Omental fat pad (tissue), 4 donors: ENCODE measurements at places on chromosomes 3 and 15.

- no peak for DNase-seq
Measured at GRCh38 chr3:120678331-120678947, 3.6 kb downstream of the HGD start.

- no peak for DNase-seq
Measured at GRCh38 chr3:196057760-196058331, 24.0 kb downstream of the TFRC start.

- DNase-seq = no peak
Measured at GRCh38 chr3:35658686-35659085, 19.4 kb downstream of the ARPP21 start.

DNA sequence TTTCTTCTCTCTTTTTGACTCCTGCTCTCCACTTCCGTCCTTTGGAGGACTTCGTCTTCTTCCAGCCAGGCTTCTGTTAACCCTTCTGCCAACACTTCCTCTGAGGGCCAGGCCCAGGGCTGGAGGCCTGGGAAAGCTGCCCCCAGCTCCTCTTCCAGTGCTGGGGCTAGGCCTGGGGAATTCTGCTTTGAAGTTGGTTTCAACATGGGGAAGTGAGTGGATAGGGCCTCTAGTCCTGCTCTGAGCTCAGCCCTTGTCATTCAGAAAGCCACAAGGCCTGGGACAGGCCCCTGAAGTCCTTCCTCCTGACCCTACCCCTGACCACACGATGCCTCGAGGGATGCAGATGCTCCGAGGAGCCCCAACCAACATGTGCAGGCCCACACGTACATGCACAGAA lies 53.9 kb upstream of the HERC1 start:
- DNase-seq = no peak

DNA sequence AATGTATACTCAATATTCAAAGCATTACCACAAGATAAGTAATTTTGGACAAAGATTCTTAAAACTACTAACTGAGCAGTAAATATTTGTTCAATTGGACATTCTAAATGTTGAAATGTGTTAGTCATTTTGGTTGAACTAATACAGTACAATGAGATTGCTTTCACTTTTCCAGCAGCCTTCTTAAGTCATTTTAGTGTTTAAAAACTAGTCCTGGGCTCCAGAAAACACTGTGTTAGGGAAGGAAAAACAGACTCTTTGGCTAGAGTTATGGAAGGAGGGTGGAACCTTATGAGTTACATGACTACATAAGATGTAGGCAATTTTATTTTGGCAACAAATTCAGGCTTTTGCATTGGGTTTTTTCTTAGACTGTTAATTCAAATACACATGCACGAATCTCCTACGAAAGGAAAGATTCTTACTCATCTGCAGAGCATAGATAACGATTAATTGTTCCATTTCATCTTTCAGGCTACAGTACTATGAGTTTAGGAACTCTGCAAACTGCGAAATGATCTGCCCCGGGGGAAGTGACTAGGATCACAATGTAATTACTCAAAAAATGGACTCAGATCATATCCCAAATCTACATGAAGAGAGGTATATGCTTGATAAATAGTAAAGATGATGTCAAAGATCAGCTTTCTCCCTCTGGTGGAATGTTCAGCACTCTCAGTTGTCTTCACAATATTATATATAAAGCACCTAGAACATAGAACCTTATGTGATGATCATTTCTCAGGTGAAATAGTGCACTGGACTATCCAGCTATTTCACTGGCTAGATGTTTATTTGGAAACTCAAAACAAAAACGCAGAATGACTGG lies 492.8 kb upstream of the MDFIC2 start:
- no peak for DNase-seq

GRCh38 chr3:107368654-107369398 lies 8.4 kb upstream of the CCDC54 start:
- no peak for DNase-seq

GRCh38 chr3:50503504-50504342 lies at the start of gene CACNA2D2:
Gene CACNA2D2, minus strand, starts transcription at chr3:50503634. Its CDS starts 211 bp downstream, at chr3:50503423.
- DNase-seq = no peak

- no peak for DNase-seq
Measured at GRCh38 chr15:31973197-31973596, 57.1 kb upstream of the CHRNA7 start.

- DNase-seq = no peak
Measured at GRCh38 chr15:54707805-54708752, 488.7 kb downstream of the RSL24D1 start.

DNA sequence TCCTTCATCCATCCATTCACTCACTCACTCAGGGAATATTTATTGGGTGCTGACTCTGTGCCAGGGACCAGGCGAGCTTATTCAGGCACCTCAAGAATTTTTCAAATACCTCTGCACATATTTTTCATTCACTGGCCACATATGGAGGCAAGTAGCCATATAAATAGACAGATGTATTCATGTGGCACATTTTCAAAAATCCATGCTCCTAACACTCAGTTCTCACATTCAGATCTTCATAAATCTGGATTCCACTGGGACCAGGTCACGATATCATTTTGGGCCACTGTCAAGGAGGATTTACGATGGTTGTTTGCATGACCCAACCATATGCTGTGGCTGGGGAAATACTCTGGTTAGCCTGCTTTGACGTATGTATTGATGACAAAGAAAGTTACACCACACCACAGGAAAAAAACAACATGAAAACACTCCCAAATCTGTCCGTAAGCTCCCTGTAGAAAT lies 241.8 kb upstream of the LRTM1 start:
- DNase-seq = no peak

DNA sequence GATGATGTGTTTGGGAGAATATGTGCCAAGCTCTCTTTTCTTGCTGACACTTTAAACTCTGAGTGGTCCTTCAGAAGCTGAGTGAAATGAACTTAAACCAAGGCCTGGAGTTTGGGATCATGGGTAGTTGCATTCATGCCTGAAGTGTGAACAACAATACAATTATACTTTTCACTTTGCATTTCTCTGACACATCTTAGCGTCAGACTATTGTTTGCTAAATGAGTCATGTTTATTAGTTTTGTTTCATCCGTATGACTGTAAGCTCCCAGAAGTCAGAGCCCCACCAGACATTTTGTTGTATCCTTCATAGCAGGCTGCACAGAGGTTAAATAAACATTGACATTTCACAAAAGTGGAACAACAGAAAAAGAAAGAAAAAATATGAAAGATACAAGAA lies 542.6 kb downstream of the TUSC7 start:
- no peak for DNase-seq

GRCh38 chr3:69540706-69541581 lies 155.1 kb upstream of the FRMD4B start:
- DNase-seq = no peak

DNA sequence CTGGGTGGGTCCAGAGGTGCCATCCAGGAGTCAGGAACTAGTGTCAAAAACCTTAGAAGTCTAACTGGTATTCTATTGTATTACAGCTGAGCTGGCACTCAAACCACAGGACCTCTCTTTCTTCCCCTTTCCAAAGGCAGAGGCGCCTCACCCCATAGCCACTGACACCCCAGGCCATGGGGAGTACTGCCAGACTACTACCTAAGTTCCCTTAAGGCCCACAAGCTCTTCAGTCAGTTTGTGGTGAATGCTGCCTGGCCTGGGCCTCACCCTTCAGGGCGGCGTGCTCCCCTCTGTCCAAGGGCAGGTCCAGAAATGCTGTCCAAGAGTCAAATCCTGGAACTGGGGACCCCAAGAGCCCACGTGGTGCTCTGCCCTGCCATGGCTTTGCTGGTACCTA lies 43.0 kb upstream of the FGF7 start:
- no peak for DNase-seq

DNA sequence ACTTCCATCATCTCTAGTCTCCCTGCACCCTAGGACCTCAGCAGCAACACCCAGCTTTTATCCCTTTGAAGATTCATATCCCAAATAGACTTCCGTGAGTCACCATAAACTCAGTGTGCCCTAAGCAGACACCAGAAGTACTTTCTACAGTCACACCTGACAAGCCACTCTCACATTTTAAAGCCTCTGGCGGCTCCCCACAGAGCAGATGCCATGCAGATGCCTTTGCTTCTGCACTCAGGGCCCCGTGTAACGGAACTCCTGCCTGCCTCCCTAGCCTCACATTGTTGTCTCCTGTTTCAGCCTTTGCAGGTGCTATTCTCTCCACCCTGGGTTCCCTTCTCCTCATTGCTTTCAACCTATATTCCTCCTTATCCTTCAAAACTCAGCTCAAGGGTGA lies 155.5 kb upstream of the SLC24A5 start:
- DNase-seq = no peak

GRCh38 chr3:178684881-178685590 lies 148.8 kb downstream of the KCNMB2 start:
- DNase-seq = no peak

- DNase-seq = no peak
Measured at GRCh38 chr3:9223672-9224071, 25.8 kb downstream of the SRGAP3 start.

DNA sequence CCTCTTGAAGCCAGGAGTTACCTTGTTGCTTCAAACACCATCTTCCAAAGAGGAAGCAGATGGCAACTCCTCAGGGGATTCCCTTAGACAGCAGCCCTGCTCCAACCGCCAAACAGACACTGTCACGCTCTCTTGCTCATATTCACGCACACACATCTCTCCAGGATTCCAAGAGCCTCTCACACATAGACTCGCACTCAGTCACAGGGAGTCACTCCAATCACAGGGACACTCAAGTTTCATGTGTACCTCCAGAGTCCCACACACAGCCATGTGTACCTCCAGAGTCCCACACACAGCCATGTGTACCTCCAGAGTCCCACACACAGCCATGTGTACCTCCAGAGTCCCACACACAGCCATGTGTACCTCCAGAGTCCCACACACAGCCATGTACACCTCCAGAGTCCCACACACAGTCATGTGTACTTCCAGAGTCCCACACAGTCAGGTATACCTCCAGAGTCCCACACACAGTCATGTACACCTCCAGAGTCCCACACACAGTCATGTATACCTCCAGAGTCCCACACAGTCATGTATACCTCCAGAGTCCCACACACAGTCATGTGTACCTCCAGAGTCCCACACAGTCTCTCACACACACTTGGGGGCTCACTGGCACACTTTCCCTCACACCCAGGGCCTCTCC lies 6.1 kb downstream of the VWA5B2 start:
- no peak for DNase-seq

DNA sequence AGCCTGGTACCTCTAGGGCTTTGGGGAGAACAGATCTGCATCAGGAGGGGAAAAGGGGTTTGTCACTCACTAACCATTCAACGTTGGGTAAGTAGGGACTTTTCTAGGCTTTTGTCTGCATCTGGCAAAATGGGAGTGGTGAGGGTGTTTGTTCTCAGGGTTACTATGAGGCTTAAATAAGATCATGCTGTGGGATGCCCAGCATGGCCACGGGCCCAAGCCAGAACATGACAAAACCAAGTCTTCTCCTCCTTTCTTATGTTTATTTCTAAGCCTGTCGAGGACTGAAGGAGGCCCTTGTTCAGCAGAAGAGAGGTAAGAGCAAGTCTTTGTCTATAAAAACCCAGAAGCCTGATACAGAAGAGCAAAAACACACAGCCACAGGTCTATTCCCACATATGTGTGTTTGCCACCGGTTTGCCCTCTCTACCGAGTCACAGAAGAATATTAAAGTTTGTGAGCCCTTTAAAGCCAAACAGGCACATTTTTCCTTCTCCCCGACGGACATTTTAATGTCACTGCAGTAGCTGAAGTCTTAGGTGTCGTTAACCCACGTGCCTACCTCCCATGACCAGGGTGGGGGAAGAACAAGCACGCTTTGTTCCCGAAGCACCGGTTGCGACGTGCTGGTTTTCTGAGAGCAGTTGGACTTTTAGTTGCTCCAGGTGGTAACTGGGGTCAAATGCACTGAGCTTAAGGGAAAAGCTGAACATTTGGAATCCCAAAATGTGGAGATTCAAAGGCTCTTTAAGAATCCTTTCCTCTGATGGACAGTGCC lies 72.1 kb downstream of the NOX5 start:
- no peak for DNase-seq

GRCh38 chr15:90903733-90904536 lies 833 bp downstream of the MAN2A2 start:
- DNase-seq = no peak

DNA sequence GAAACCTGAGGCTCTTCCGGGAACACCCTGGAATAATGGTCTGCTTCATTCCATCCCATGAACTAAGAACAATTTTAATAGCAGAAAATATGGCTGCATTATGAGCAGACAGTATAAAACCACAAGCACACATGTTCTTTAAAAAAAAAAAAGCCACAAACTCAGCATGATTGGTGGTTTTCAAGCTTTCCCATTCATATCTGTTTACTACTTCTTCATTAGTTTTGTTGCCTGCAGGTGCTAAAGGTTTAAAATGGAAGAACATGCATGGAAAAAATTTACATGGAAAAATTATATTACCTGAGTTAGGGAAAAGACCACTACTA lies 137.9 kb upstream of the HES1 start:
- no peak for DNase-seq

- no peak for DNase-seq
Measured at GRCh38 chr3:30658328-30659052, 52.1 kb downstream of the TGFBR2 start.

DNA sequence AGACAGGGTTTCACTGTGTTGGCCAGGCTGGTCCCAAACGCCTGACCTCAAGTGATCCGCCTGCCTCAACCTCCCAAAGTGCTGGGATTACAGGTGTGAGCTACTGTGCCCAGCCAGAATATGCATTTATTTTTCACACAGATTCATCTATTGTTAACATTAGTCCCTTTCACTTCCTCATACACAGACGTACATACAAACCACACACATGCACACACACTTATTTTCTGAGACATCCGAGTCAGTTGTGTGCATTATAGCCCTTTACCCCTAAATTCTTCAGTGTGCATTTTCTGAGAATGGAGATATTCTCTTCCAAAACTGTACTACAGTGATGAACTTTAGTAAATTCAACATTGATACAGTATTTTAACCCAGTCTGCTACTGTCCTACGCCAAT lies 15.0 kb upstream of the MEX3B start:
- DNase-seq = no peak

DNA sequence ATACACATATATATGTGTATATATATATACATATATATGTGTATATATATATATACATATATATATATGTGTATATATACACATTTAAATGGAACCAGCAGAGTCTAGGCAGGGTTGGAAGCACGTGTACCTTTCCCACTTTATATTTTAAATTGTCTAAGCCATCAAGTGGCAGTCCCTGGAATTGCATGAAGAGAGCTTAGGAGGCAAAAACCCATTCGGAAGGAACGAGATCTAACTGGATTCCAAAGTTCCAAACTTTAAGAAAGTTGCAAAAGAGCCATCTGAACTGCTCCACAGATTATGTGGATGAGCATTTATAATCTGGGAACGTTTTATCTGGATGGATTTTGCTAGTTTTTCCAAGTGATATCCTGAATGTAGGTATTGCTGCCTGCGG lies 186.5 kb downstream of the FOXP1 start:
- DNase-seq = no peak

GRCh38 chr3:34365771-34366170 lies 567.3 kb downstream of the PDCD6IP start:
- no peak for DNase-seq

- no peak for DNase-seq
Measured at GRCh38 chr3:4750306-4750968, 228.8 kb upstream of the BHLHE40 start.

- DNase-seq = no peak
Measured at GRCh38 chr15:91980502-91981267, 127.2 kb downstream of the SLCO3A1 start.
